ENCODE measurements at places on chromosomes 2 and 18.

- no peak for DNase-seq
Observed at GRCh38 chr2:112140205-112140802, 2.1 kb downstream of the FBLN7 start.

DNA sequence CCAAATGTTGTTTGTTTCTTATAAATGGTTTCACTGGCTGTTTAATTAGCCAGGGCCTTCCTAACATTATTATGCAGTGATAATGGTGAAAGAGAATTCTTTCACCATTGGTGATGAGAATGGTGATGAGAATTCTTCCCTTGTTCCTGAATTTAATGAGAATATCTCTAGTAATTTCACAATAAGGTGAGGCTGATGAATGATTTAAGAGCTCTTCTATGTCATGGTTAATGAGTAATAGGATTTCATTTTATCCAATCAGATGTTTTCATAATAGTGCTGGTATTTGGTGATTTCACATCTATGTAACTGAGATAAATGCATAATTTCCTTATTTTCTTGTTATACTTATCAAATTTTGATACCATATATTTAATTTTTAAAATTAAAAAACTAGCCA lies 535.7 kb upstream of the ZEB2 start:
- DNase-seq, result no peak

- no peak for DNase-seq
Observed at GRCh38 chr2:131044075-131044756, 49.0 kb downstream of the FAM168B start.

DNA sequence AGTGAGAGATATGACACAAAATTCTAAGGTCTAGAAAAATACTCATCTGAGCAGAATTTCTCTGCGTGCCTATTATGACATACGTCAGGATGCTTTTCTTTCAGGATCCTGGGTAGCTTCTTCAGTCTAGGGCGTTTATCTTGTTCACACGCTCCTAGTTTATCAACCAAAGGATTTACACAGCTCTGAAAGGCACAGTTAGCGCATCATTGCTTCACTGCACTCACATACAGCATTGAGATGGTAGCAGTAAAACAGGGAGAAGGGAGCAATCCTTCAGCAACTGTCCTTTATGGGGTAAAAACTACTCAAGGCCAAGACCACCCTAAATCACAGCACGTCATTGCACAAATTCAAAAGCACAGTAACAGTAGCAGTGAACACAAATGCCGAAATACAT lies 222.8 kb downstream of the SUCLG1 start:
- no peak for DNase-seq

GRCh38 chr2:98324181-98324580 lies 22.1 kb upstream of the CNGA3 start:
- peak; percentile 55 for DNase-seq

DNA sequence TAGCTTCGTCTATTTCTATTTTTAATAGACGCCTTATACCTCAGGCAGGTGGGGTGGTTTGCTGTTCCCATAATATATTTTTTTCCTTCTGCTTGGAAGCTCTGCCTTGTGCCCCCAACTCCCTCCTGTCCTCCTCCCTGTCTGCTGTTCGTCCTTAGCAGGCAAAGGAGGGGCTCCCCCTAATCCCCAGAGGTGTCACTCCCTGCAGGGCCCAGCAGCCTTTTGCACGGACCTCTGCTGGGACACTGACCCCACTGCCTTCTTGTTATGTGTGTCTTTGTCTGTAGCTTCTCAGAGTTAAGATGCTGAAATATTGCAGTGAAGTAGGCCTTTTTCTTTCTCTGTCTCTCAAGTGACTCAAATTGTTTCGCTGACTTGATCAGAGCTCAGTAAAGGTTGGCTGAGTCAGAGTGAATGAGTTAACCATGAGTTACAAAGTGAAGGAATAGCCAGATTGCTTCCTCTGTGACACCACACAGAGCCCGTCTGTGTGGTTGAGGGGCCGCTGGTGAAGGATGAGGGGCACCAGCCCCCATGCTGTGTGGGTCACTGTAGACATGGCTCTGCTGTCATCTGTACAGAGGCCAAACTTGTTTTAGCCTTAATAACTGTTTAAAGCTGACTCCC lies 47.7 kb downstream of the PRKCE start:
- DNase-seq, result peak; percentile 68

- peak; percentile 83 for DNase-seq
Observed at GRCh38 chr2:217413193-217413592, 553.3 kb upstream of the TNP1 start.

GRCh38 chr2:19652811-19653210 lies 249.0 kb downstream of the TTC32 start:
- DNase-seq, result no peak

- no peak for DNase-seq
Observed at GRCh38 chr18:29962579-29962978, 1080.0 kb downstream of the DSC3 start.

GRCh38 chr2:168772704-168773103 lies 29.7 kb upstream of the NOSTRIN start:
- no peak for DNase-seq

DNA sequence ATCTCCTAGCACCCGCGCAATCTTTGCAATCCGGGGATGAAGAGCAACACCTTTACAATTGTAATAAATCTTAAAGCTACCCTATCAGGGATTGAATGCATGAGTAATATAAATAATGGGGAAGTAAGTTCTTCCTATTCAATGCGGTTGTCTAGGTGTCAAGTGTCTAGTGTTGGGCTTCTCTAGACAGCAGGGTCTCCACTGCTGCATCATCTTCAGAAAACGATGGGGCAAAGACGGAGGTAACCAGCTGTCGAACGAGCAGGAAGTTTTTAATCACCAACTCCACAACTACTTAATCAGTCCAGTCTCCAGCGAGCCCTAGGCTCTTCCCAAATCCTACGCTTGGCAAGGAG lies 573 bp downstream of the STAM2 start:
- DNase-seq, result no peak

- DNase-seq, result no peak
Observed at GRCh38 chr18:79923896-79924585, 27.4 kb downstream of the SLC66A2 start.

- no peak for DNase-seq
Observed at GRCh38 chr2:144834363-144834762, 314.4 kb upstream of the ZEB2 start.

- DNase-seq, result no peak
Observed at GRCh38 chr18:69172046-69172445, 228.6 kb upstream of the DOK6 start.

GRCh38 chr2:143140864-143141661 lies 11.8 kb downstream of the ARHGAP15 start:
- DNase-seq, result no peak

DNA sequence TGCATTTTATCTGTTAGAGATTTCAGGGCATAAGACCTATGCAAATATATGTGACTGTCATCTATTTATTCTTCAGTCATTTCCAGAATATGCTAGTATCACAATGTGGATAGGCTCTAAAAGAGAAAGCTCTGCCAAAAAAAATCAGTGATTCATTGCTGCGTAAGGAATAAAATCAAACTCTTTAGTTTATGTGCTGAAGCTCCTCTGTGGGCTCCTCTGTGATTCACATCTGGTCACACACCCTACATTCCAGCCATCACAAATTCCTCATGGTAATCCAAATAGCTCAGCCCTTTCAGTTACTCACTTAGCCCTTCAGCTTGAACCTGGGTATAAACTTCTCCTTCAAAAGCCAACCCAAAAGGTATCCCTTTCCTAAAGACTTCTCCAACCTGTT lies 21.4 kb downstream of the DLGAP1 start:
- peak; percentile 40 for DNase-seq

GRCh38 chr2:37190290-37190689 lies 1.8 kb upstream of the SULT6B1 start:
- DNase-seq, result no peak

DNA sequence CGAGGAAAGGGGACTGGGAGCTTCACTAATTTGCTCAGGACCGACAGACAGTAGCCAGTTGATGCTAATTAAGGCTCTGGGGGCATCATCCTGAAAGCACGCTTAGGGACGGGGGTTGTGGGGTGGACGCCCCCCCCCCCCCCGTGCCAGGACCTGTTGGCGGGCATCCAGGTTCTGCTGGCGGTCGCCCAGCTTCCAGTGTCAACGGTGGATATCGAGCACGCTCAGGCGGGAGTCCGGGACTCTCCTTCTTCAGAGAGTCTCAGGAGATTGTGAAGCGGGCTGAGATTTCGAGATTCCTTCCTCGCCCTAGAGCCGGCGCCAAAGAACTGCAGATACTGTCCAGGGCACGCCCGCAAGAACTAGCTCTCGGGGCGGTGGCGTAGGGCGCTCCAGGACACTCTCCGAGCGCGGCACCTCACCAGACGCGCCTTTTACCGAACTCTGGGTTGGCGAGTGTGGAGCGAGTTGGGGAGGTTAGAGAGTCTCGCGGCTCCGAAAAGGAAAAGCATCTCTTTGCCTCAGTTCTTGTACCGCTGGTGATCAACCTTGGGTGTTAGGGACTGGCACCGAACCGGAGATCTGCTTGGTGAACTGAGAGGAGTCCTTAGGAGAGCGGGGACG lies 5.6 kb downstream of the RAX start:
- DNase-seq, result no peak

GRCh38 chr18:48707636-48708296 lies 168.9 kb downstream of the CTIF start:
- DNase-seq, result no peak

DNA sequence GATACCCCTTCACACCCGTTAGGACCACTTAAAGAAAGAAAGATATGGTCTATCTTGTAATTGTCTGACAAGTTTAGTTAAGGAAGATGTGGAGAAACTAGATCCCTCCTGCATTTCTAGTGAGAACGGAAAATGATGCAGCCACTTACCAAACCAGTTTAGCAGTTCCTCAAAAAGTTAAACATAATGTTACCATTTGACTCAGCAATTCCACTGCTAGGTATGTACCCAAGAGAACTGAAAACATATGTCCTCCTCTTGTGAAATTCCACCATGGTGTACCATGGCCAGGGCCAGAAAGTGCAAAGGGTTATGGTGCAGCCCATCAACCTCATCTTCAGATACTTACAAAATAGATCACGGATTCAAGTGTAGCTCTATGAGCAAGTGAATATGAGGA lies 79.0 kb upstream of the ID2 start:
- DNase-seq, result no peak

DNA sequence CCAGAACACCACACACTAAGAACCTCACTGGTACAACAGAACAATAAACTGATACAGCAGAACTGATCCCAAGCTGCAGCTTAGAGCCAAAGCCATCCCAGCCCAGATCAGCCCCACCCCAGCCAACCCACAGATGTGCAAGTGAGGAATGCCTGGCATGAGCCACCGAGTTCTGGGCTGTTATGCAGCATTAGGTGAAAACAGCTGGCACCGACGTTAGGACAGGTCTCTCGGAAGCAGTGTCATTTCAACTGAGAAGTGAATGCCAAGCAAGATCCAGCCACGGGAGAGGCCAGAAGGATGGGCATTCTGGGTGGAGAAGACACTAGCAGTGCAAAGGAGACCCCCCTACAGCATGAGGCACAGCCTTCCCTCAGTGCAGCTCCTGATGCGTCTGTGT lies 38.9 kb downstream of the ADCY3 start:
- no peak for DNase-seq

DNA sequence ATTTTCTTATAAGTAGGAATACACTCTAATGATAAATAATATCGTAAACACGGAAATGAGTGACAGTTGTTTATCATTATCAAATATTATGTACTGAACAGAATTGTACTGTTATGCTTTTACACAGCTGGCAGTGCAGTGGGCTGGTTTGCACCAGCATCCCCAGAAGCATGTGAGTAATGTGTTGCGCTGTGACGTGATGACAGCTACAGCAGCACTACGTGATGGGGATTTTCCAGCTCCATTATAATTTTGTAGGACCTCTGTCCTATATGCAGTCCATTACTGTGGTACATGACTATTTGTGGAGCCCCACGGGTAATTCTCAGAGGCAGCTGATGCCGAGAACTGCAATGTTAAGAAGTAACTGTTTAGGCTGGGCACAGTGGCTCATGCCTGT lies 77.3 kb upstream of the ATG16L1 start:
- no peak for DNase-seq

GRCh38 chr2:101771910-101772321 lies 74.4 kb downstream of the MAP4K4 start:
- DNase-seq, result no peak

- DNase-seq, result no peak
Observed at GRCh38 chr18:36312806-36313395, 15.4 kb downstream of the FHOD3 start.

- DNase-seq, result peak; percentile 64
Observed at GRCh38 chr2:31384771-31385276, 29.7 kb downstream of the XDH start.

GRCh38 chr2:16726577-16726976 lies 60.9 kb upstream of the CYRIA start:
- no peak for DNase-seq

DNA sequence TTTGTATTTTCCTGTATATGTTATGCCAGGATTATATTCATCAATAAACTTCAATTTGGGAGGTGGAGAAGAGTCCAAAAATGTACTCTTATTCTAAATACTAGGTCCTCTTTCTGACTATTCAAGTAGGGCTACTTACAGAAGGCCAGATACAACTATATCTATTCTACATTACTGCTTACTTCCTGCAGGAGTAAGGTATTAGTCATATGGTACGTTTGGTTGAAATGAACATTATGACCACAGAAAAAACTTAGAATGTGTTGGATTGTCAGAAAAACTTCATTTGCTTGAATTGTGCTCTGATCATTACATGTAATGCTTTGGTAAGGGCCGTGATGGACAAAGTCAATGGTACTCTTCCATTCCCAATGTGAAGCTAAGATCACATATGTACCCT lies 35.0 kb downstream of the STAT4 start:
- DNase-seq, result no peak

DNA sequence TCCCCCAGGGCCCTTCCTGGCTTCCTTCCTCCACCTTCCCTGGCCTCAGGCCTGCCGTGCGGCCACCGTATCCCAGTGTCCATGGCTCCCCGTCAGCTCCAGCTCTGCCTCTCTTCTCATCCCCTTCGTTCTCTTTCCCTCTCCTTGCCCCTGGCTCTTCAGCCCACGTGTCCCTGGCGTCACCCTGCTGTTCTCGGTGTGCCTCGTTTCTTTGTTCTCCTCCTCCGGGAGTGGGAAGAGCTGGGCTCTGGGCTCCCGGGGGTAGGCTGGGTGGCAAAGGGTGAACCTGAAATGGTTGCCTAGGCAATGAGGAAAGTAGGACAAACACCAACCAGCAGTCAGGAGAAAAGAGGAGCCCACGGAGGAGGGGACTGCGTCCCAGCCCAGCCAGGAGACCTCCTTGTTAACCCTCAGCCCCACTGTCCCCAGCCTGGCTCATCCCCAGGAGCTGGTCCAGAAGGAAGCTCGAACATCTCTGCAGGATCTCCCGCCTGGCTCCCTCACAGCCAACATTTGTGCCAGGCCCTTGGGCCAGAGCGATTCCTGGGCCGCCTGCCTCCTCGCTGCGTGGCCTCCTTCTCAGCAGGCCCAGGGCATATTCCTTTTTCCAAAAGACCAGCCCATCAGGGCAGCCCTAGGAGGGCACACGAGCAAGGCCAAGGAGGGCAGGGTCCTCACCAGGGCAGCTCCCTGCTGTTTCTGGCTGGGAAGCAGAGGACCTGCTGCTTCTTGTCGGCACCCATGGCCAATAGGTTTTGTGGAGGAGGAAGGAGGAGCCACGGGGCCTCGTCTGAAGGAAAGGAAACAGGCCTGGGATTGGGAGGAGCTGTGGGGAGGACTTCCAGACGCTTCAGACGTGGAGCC lies 30.9 kb upstream of the DNMT3A start:
- no peak for DNase-seq

Measured in stromal cell of bone marrow (primary cell).